Stimulated activated CD4-positive, alpha-beta T cell treated with anti-CD3 and anti-CD28 coated beads, Interleukin-12 subunit alpha, Interleukin-12 subunit beta, amount 100 ng/mL, for 24 hours (primary cell): ENCODE measurements at places on chromosomes 3 and 15.

DNA sequence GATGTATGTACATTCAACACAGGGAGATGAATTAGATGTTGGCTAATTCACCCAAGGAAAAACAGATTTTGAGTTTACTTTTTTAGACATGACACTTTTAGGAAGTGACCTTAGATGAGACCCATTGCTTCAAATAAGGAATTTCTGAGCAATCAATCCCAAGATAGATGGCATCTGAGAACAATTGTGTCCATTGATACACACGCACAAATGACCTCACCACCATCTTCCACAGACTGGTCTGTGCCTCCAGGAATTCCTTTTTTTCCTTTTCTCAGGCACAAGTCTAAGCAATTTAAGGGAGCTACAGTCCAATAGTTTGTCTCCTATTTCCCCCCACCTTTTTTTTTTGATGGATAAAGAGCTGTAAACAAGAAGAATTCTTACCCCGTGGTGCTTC, 265.3 kb downstream of the TBL1XR1 start:
- DNase-seq = no peak

DNA sequence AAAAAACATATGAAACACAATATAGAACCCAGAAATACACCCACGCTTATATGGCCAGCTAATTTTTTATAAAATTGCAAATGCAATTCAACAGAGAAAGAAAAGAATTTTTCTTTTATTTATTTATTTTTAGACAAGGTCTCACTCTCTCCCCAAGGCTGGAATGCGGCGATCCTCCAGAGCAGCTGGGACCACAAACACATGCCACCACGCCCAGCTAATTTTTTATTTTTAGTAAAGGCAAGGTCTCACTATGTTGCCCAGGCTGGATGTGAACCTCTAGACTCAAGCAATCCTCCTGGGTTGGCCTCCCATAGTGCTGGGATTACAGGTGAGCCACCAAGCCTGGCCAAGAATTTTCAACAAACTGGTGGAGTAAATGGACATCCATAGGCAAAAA, 117.9 kb downstream of the SCAPER start:
- no peak for DNase-seq

DNA sequence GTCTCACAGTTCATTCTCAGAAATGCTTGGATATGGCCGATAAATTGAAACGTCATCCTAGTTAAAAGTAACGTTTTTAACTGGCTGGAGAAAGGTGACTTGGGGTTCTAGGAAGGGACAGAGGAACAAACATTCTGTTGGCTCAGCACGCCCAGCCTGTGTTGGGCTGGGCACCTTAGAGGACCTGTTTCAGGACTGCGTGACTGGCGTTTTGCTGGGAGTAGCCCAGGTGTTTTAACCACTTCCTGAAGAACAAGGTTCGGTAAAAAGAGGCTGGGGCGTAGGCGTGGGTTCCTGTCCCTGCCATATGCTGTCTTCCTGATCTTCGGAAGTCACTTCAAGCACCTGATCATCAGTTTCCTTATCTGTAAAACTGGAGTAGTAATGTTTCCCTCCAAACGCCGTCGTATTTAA, 1.1 kb upstream of the TLNRD1 start:
- DNase-seq = peak; percentile 27

DNA sequence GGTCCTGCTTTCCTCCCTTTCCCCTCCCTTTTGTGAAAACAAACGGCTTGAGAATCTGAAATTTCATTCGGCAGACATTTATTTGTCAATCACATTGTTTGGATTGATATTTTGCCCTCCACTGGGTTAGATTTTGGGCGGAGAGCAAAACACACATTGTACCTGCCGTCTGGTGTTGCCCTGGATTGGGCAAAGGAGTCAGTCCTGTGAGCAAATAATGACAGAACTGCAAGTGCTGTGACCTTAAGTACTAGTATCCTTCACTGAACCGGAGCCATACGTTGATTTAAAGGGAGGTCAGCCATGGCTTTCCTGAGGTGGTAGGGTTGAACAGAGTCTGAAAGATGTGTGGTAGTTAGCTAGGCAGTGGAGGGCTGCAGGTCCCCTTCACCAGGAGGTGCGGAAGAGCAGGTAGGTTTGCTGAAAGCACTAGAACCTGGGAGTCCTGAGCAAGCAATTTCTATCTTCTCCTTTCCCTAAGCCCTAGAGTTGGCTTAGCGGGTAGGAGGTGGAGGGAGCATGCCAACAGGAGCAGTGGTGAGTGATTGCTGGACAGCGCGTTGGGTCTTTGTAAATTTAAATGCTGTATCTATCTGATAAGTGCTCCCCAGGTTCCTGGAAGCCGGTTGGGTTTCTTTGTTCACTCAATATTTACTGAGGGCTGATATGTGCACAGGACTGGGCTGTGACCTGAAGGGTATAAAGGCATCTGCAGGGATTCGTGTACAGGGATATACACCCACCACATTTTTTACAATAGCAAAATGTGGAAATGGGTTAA, 2.0 kb downstream of the PDIA5 start:
- no peak for DNase-seq

- DNase-seq = no peak
Observed at GRCh38 chr3:64067506-64068346, 44.4 kb upstream of the PSMD6 start.

DNA sequence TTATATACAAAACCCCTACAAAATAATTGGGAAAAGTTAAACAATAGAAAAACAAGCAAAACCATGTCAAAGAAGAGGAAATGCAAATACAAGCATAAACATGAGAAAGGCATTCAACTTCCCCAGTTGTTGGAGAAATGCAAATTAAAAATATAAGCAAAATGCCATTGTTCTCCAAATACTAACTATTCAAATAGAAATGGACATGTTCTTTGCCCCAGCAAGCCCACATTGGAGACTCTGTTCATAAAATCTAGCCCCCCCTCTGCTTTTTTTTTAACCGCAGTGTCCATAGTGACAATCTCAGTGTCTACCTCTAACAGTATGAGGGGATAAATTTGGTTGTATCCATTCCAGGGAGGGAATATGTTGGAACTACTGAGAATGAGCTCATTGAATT, 59.7 kb upstream of the LCTL start:
- no peak for DNase-seq

GRCh38 chr3:161560008-161560637, 63.5 kb downstream of the OTOL1 start:
- DNase-seq = peak; percentile 3

GRCh38 chr3:15796331-15796730, 1.4 kb downstream of the ANKRD28 start:
- DNase-seq = no peak

- DNase-seq = no peak
Observed at GRCh38 chr3:171480526-171480925, 20.3 kb upstream of the TNIK start.

DNA sequence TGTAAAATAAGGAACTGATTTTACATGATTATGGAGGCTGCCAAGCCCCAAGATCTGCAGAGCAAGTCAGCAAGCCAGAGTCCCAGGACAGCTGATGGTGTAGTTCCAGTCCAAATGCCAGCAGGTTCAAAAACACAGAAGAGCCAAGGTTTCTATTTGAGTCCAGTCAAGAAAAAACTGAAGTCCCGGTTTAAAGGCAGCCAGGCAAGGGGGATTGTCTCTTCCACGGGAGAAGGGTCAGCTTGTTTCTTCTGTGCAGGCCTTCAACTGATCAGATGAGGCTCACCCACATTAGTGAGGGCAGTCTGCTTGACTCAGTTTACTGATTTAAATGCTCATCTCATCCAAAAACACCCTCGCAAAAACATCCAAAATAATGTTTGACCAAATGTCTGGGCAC, 246.2 kb downstream of the PLCL2 start:
- no peak for DNase-seq

DNA sequence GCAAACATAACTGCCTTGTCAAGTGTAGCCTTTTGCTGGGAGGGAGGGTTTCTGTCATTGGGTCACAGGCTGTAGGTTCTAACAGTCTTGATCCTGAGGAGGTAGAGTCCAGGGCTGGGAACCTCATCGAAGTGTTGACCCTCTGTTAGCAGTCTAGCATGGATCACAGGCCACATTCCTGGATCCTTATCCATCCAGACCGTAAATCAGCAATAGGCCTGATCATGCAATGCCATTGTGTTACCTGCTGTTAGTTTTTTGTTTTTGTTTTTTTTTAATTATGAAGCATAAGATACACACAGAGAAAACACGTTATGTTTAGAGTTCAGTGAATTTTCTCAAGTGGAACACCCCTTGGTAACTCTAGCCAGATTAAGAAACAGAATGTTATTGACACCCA, 282.0 kb upstream of the TPM1 start:
- no peak for DNase-seq

GRCh38 chr3:45537970-45538640, 56.4 kb upstream of the LIMD1 start:
- no peak for DNase-seq

DNA sequence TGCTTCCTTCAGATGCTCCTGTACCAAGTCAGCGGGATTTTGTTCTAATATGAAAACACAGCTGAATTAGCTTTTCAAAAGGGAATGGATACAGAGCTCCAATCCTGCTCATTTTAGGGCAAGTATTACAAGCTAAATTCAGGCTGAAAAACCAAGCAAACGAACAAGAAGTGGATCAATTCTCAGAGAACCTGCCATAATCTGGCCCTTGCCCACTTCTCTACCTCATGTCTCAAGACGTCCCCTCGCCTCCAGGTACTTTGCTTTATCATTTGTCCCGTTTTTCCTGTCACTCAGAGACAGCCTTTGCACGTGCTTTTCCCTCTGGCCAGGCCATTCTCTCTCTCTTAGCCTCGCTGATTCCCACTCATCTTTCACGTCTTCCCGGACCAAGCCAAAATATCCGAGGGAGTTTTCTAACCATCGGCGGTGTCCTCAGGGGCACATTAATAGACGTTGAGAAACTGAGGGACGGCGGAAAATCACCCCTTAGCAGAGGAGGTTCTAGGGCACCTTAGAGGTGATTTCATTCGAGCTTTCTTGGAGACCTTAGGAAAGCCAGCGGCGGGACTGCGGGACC, 654 bp downstream of the SUSD5 start:
- no peak for DNase-seq

DNA sequence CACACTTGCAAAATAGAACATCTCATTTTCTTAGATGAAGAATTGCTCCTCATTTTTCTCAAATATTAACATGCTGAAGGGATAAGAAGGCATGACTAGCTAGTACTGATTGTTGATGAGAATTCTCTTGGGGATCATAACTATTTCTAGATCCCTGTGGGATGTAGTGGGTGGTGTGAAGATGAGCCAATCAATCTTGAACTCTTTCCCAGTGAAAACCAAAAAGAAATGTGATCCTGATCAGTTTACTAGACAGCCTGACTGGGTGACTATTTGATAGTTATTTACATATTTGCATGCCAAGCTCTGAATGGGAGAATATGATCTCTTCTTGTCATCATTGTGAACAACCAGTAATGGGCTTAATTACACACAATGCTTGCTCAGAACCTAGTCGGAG, 63.7 kb downstream of the ZIC1 start:
- DNase-seq = no peak

DNA sequence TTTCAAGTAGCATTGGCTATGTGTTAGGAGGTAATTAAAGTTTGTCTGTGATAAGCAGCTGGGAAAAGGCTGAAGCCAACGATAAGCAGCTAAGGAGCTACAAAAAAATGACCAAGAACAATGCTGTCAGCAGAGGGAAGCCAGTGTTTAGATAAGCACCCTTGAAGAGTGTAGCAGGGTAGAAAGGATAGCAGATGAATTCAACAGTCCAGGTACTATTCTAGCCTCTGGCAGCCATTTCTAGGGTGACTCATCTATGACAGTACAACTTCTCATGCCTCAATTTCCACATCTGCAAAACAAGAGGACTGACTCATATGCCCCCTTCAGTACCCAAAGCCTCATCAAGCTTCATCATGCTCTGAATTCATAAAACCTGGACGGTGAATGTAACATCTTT, 617.6 kb upstream of the UBE2E2 start:
- no peak for DNase-seq

DNA sequence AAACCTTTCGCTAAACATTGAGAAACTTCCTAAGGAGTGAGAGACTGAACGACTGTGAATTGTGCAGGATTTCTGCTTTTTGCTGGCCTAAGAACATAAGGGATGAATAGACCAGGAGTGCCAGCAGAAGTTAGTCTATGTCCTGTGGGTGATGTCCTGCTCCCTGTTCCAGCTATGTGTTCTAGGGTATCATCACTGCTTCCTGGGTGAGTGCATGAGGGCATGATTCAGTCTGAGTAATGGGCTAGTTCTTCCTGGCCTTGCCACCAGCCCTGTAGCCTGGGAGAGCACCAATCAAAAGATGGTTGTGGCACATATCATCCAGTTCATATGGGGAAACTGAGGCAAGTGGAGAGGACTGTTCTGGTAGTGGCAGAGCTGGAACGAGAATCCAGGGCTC, 153.9 kb upstream of the TPM1 start:
- DNase-seq = no peak
